Ascending aorta (tissue), 2 donors: ENCODE measurements at places on chromosomes 16 and 17.

DNA sequence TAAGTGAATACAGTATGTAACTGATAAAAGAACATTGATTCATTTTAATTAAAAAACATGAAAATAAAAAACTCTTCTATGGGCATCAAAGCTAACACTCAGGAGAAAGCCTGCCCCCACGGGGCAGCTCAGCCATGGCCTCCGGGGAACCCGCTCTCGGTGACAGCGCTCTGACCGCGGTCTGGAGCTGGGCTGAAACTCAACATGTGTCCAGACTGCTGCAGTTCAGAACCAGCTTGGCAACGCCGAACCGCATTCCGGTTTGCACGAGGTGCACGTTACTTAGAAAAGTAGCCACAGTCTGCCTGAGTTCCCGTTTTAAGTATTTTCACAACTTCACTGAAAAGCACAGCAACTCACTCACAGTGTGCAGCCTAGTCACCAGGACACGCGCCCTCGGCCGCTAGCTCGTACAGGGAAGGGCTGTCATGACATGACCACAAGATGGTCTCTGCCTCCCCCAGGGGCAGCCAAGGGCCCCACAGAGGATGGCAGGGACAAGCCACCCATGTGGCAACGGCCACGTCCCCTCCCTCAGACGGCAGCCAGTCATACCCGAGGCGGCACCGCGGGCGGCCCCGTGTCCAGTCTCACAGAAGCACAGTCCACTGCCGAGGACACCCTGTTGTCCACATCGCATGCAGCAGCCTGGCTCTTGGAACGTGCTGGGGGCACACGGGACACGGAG lies 77.1 kb upstream of the METRNL start:
- DNase-seq, result no peak

GRCh38 chr17:37430051-37430627 lies 23.5 kb downstream of the TADA2A start:
- no peak for DNase-seq

- no peak for DNase-seq
Measured at GRCh38 chr17:70653850-70654249, 484.5 kb downstream of the KCNJ2 start.

DNA sequence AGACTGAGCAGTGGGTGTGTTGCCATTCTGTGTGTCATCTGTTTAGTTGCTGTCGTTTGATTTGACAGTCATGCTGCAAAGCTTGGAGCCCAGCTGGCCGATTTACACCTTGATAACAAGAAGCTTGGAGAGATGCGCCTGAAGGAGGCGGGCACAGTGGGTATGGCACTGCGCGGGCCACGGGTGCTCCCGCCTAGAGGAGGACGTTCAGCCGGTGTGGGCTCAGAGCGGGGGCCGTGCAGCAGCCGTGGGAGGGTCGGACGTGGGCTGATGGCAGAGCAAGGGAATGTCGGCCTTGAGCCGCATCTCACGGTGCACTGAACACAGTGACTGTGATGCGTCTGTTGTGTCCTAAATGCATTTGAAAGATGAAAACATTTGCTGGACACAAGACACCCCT lies 3.7 kb downstream of the FN3KRP start:
- DNase-seq, result no peak

GRCh38 chr17:79184219-79184618 lies 109.6 kb downstream of the ENGASE start:
- no peak for DNase-seq

DNA sequence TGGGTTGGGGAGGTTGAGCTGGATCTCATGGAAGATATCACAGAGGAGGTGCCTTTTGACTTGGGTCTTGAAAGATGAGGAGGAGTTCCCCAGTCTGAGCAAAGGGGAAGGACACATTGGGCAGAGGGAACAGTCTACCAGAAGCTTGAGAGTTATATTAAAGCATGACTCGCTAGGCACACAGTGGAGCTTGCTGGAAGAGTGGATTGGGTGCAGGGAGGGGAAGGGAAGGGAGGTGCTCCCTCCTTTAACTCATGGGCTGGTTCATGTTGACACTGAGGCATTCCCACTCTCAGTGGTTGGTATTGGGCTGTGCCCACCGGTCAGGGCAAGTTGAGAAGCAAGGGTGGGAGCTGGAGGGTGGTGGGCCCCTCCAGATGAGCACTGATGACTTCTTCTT lies 5.9 kb downstream of the TMEM98 start:
- DNase-seq, result no peak

GRCh38 chr17:34386343-34386696 lies 23.3 kb upstream of the CCL1 start:
- DNase-seq, result peak; percentile 38

GRCh38 chr17:69907132-69907847 lies 167.7 kb upstream of the KCNJ16 start:
- DNase-seq, result no peak

GRCh38 chr17:58136669-58137279 lies 11.4 kb upstream of the OR4D1 start:
- no peak for DNase-seq

- DNase-seq, result no peak
Measured at GRCh38 chr17:51820252-51820651, 338.3 kb downstream of the CA10 start.

DNA sequence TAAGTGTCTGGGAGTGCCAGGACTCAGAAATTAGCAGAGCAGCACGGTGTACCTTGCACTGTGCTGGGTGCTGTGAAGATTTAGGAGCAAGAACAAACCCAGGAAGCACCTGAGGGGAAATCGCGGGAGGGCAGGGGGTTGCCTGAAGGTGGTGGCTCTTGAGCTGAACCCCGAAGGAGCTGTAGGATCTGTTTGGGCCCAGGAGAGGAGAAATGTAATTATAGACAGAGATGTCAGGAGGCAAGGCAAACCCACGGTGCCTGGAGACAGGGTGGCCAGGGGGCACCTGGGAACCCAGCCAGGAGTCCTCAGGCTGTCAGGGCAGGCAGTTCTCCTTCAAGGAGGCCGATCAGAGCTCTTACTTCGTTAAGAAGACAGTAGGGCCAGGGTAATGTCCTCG lies 109.1 kb downstream of the C16orf78 start:
- peak; percentile 38 for DNase-seq

- DNase-seq, result no peak
Measured at GRCh38 chr17:56141046-56141839, 12.0 kb upstream of the ANKFN1 start.

DNA sequence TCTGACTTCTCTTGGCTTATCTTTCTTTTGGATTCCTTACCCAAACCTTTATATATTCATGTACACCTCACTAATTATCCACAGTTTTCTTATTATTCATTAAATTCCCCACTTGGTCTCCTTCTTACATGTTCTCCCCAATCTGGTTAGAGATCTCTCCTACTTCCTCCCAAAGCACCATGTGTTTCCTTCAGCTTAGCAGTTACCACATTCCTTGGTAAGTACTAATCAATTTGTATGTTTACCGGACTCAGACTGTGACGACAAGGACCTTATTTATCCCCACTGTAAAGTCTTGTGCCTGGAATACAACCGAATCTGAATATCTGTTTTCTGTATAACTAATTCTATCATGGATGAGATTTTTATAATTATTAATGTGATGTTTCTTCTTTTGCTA lies 389.5 kb downstream of the KCNJ2 start:
- no peak for DNase-seq
